ENCODE measurements at places on chromosomes 1 and 21.

DNA sequence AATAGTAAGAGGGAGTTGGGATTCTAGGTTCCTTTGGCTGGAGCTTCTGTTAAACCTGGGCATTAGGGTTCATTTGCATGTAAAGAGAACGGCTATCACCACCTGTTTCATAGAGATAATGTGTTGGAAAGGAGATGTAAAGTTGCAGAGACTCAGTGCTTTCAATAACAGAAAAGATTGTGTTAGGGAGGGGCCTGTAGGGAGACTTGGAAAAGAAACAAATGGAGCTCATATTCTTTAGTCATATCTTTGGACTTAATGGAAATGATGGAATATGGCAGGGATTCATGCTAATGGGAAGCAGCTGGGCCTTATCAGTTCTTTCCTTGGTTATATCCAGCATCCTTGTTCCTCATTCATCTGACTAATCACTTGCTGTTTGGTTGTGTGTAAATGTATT lies 144.9 kb downstream of the CD247 start:
- no peak for DNase-seq

GRCh38 chr1:163664671-163665335 lies 343.0 kb downstream of the NUF2 start:
- DNase-seq: no peak

- peak; percentile 56 for DNase-seq
These were observed 111.5 kb downstream of the CCDC185 start for GRCh38 chr1:223504741-223505140.

DNA sequence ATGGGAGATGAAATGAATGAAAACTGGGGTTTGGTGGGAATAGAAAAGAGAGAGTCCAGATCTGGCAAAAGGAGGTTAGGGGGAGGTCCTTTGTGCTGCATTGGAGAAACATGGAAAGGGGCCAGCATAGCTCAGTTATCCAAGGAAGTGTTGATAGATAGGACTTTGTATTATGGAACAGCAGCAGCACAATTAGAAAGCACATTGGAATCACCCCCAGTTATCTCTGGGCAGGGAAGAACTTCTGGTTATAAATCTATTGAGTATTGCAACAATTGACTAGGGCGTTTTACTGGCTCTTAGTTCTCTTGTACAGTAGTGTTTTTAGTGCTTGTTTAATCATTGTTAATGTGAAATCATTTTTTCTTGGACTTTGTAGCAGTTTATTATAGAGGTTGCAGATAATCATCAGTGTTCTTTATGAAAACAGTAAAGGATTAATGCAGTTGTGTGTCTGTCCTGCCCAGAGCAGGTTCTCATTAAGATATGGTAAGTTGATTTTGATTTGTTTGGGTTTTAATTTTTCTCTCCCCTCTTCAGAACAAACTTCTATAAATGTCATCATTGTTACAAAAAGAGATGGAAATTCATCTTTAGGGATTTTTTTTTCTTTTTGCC lies 76.6 kb downstream of the NR5A2 start:
- DNase-seq: no peak

DNA sequence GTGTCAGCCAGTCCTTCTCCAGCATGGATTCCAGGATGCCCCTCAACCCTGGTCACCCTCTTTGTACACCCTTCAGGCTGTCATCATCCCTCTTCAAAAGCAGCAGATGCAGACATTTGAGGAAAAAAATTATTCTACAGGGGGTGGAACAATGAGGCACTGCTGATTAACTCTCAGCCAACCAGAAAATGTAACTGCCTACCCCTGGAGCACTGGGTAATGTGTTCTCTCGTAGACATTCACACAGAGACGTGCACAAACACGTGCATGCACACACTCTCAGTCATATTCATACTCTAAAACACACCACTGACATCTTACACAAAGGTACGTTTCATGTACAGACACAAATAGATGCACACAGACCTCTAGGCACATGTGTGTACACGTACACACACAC lies 175.4 kb downstream of the TRABD2B start:
- DNase-seq: no peak

DNA sequence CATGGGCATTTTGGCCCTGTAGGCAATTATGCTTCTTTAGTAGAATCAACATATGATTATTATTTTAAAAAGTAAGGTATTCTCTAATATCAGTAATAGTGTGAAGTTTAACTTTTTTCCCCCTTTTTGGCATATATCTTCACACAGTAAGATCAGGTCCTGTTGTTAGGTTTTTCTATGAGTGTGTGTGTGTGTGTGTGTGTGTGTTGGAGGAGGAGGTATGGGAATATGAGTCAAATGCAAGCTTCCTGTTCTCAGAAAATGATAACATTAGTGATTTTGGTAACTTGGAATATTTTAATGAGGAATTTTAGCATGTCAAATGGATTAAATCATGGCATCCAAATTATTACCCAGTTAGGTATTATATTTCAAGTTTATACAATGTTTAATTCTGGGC lies 65.8 kb upstream of the BCL10 start:
- no peak for DNase-seq

- DNase-seq: no peak
These were observed 85.3 kb downstream of the LRRC8D start for GRCh38 chr1:89906088-89906487.

GRCh38 chr1:119080586-119080985 lies 59.9 kb downstream of the WARS2 start:
- no peak for DNase-seq

DNA sequence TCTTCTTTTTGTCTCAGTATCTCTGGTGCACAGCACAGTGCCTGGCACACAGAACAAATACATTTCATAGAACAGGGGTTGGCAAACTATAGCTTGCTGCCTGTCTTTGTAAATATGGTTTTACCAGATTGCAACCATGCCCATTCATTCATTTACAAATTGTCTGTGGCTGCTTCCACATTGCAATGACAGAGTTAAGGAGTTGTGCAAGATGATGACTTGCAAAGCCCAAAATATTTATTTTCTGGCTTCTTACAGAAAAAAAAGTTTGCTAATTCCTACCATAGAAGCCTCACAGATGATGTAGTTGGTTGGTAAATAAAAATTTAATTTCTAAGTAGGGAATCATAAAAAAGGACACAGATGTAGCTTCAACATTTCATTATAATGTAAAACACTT lies 11.2 kb upstream of the HMGB4 start:
- DNase-seq: no peak

- DNase-seq: no peak
These were observed 753 bp downstream of the KIF1B start for GRCh38 chr1:10210841-10211804.

GRCh38 chr1:7335224-7335879 lies 435.7 kb upstream of the VAMP3 start:
- no peak for DNase-seq

- no peak for DNase-seq
These were observed 85.0 kb upstream of the SLC2A1 start for GRCh38 chr1:43043695-43044094.

- DNase-seq: no peak
These were observed 99.1 kb downstream of the PPIAL4G start for GRCh38 chr1:148383966-148384365.

DNA sequence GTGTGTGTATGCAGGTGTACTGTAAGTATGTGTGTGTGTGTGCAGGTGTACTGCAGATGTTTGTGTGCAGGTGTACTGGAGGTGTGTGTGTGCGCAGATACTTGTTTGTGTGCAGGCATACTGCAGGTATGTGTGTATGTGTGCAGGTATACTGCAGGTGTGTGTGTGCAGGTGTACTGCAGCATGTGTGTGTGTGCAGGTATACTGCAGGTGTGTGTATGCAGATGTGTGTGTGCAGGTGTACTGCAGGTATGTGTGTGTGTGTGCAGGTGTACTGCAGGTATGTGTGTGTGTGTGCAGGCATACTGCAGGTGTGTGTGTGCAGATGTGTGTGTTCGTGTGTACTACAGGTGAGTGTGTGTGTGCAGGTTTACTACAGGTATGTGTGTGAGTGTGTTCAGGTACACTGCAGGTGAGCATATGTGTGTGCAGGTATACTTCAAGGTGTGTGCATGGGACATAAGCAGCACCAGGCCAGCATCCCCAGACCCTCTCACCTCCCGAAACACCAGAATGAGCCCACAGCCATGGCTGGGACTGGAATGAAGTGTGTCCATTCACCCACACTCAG lies 97.5 kb downstream of the DMRTB1 start:
- DNase-seq: no peak

- no peak for DNase-seq
These were observed 28.9 kb downstream of the ALPL start for GRCh38 chr1:21537932-21538630.

GRCh38 chr1:153629971-153630370 lies 1.7 kb downstream of the S100A1 start:
- DNase-seq: no peak

GRCh38 chr1:24535021-24535424 lies 20.9 kb upstream of the NCMAP start:
- DNase-seq: no peak

GRCh38 chr1:178784131-178784536 lies 59.1 kb downstream of the RALGPS2 start:
- DNase-seq: no peak

DNA sequence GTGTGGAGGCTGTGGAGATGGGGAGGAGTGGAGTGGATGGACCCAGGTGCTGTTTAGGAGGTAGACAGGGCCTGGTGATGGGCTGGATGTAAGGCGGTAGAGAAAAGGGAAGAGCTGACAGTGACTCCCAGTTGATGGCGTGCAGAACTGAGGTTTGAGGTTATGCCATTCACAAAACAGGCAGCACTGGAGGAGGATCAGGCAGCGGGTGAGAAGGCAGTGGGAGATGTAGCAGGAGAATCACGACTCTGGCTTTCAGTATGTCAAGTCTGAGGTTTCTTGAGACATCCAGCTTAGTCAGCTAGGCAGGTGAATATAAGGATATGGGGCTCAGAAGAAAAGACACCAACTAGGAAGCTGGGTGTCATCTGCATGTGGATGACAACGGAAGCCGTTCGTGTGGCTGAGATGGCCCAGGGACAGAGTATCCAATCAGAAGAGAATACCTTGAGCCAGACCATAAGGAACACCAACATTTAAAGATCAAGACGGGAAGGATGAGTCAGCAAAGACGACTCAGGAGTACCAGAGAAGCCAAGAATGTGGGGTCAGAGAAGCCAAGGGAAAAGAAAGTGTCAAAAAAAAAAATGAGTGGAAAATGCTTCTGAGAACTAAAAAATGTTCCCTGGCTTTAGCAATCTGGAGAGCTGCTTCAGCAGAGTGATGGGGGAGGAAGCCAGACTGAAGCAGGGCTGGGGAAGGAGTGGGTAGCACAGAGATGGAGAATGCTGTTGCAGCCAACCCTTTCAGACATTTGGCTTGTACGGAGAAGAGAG lies 15.2 kb downstream of the LRRN2 start:
- no peak for DNase-seq

- no peak for DNase-seq
These were observed 3.0 kb downstream of the FBLIM1 start for GRCh38 chr1:15761366-15762128.

DNA sequence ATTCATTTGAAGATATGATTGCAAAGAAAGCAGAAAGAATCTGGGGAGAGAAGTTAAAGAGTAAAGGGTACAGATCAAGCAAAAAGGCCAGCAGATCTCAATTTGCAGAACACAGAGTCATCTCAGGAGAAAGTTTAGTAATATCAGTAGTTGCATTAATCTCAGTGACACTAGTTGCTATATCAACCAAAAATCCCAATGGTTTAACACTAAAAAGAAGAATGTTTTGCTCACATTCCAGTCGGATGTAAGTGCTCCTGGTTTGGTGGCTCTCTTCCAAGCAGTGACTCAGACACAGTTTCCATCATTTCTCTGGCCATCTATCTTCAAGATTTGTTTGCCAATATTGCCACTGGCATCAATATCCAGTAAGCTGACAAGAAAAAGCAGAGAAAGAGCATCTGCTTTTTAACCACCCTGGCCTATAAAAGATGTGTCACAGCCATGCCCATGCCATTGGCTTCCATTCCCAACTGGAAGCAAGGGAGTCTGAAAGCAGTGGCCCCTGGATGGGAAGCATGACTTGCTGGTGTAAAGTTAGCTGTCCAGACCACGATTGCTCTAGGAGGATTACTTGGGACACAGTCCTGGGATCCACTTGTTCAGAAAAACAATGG lies 45.5 kb upstream of the AIM2 start:
- DNase-seq: no peak

GRCh38 chr1:245953876-245954660 lies 553.0 kb downstream of the SMYD3 start:
- no peak for DNase-seq

GRCh38 chr1:17119773-17120480 lies 676 bp upstream of the PADI2 start:
- DNase-seq: no peak

DNA sequence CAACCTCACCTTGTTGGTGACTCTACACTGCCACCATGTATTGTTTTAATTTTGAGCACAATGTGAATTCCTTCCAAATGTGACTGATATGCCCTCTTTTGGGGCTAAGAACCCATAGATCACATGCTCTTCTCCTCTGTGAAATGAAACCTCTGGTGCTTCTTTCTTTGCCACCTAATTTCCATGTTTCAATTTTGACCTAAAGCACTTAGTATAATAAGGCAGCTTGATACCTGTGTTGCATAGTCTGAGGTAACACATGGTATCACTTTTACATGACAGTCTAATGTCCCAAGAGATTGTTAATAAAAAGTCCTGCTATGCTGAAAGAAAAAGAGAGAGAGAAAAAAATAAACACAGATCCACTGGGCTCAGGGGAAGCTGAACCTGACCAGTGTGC lies 24.2 kb downstream of the CLEC20A start:
- DNase-seq: no peak

- DNase-seq: no peak
These were observed 4.1 kb downstream of the C1orf21 start for GRCh38 chr1:184390889-184391288.

DNA sequence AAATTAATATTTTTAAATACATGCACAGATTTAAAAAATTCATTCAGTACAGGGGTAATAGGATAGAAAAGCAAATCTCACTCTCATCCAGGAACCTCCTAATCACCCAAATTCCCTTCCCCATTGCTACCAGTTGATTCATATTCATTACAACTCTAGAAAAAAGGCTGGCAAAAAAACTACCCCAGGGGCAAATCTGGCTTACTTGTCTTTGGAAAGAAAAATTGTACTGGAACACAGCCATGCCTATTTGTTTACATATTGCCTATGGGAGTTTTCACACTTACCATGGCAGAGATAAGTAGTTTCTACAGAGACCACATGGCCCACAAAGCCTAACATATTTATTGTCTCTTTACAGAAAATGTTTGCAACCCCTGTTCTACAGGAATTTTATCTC lies 8.9 kb upstream of the RBM34 start:
- no peak for DNase-seq

DNA sequence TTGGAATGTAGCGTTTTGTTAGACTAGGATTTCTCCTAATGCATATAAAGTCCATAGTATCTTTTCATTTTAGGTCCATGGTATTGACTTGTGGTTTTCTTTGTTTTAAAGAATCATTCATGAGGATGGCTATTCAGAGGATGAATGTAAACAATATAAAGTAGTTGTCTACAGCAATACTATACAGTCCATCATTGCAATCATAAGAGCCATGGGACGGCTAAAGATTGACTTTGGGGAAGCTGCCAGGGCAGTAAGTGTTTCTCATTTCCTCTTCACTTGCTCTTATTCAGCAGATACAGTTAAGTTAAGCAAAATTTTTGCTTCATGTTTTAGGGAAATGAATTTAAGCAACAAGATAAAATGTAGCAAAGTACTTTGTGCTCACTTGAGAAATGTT lies 25.4 kb downstream of the GNAI3 start:
- no peak for DNase-seq

GRCh38 chr1:246161626-246162025 lies 345.5 kb downstream of the SMYD3 start:
- no peak for DNase-seq

- DNase-seq: no peak
These were observed 106.9 kb downstream of the SEC16B start for GRCh38 chr1:177862916-177863315.

GRCh38 chr1:47859092-47859743 lies 138.0 kb downstream of the TRABD2B start:
- no peak for DNase-seq

All from NCI-H2081 treated with DMSO at 0.1 percent for 48 hours (cell line).